ENCODE measurements at places on chromosomes 2 and 18.

DNA sequence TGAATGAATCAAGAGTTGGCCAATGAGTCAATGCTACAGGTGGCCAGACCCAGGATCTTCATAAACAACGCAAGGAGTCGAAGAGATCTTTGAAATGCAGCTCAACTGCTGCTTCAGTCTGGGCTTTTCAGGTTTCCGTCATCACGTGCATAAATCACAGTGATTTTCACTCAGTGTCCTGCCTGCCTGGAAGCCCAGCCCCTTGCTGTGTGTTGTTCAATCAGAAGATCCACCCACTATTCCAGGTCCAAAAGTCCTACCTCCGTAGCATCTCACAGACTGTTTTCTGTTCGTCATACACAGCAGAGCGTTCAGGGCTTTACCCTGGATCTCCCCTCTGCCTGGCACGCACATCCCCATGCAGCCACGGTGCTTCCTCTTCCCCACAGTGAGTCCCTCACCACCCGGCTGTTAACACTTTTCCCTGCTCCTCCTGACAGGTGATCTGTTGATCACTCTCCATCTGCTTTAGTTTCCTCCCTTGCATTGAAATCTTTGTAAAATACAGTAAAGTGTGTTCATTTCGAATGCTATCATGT, 216.3 kb downstream of the MYT1L start:
- no peak for DNase-seq

- DNase-seq = no peak
These were observed 155.7 kb downstream of the CELF4 start for GRCh38 chr18:37409878-37410277.

GRCh38 chr2:167863377-167863776, 384.0 kb downstream of the STK39 start:
- DNase-seq = no peak

GRCh38 chr2:200050921-200051610, 95.7 kb downstream of the MAIP1 start:
- no peak for DNase-seq

DNA sequence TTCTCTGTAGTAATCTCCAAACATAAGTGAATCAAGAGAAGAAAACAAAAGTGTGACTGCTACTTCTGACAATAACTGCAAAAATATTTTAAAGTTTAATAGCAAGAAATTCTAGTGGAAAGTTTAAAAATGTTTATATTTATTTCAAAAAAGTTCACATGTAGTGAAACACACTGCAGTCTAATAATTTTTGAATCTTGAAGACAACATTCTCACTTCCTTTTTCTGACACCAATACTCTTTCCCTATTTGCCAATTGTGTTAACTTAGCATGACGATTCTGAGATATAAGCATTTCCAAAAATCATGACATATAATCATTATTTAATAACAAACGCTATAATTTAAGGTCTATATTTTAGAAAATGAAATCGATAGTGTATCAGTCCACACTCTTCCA, 429.1 kb upstream of the PKDCC start:
- DNase-seq = no peak

DNA sequence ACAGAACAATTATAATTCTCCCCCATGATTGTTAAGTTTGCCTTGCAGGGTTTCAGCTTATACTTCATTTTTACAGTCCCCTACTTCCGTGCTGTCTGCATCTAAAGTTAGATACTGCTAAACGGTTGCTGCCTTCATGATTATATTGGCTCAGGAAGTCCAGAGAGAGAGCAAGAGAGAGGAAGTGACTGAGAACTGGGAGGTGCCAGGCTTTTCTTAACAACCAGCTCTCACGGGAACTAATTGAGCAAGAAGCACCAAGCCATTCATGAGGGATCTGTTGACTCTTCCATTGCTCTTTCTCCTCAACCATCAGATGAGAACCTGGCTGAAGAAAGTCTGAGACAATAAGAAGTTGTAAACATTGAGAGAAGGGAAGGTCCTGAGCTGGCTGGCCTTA, 125.5 kb upstream of the SIX2 start:
- no peak for DNase-seq

DNA sequence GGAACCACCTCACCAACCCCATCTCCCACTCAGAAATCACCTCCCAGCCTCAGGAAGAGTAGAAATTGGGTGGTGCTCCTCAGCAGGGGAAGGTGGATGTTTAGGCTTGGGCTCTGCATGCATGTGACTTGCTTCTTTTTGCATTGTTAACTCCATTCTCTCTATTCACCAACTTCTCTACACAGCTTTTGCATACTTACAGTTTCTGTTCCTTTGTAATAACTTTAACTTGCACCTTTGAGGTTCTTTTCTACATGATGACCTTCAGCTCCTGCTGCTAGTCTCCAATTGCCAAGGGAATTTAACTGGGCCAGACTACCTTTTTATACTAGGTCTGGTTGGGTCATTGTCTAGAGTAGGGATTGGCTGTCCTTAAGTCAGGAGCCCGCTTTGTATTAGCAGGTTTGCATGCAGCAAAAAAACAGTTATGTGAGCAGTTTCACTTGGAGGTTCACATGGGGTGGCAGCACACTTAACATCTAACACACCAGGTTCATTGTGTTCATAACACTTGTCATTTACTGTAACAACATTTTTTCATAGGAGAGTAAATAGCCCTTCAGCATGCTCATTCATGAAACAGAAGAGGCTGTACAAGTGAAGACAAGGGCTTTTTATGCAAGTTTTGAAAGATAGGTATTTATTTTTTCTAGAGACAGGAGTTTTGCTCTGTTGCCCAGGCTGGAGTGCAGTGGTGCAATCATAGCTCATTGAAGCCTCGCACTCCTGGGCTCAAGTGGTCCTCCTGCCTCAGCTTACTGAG, 12.0 kb downstream of the MRPL35 start:
- no peak for DNase-seq

DNA sequence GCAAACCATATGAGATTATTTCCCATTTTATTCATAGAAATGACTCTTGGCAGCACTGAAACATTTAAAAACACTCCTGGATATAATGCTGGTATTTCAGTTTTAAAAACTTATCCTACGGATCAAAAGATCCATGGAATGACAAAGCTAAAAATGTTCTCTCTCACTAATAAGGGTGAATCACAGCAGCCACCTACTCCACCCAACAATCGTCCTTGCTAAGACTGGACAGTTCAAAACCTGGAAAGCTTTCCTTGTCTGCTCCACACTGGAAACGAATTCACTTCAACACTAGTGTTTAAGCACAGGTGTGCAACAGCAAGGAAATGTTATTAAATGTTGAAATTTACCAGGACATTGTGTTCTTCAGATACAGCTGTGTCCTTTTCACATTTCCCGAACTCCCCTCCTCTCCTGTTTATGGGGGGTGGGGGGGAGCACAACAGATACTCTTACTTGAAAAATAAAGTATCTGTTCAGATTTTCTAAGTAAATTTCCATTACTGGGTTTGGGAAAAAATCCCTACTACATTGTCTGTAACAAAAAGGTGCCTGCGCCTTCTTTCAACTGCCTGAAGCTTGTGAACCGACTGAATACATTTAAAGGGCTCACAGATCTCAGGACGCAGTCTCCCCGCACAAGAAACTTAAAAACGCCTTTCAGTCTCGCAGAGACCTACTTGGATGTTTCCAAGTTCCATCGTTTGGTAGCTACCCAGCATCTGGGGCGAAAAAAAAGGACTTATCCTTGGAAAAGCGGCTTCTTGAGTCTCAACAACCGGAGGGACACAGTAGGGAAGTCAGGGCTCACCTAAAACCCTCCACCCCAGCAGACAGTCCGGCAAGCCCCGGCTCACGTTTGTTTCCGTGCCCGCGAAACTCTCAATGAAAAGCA, 1.3 kb downstream of the YWHAQ start:
- DNase-seq = no peak

GRCh38 chr2:8355102-8355859, 326.6 kb upstream of the ID2 start:
- no peak for DNase-seq

GRCh38 chr2:32498306-32498705, 129.5 kb upstream of the TTC27 start:
- DNase-seq = no peak

GRCh38 chr2:10159581-10160131, 37.1 kb downstream of the RRM2 start:
- no peak for DNase-seq

- no peak for DNase-seq
These were observed 63.4 kb downstream of the LYPD1 start for GRCh38 chr2:132606649-132607048.

GRCh38 chr2:239589833-239590232, 189.0 kb upstream of the HDAC4 start:
- no peak for DNase-seq

DNA sequence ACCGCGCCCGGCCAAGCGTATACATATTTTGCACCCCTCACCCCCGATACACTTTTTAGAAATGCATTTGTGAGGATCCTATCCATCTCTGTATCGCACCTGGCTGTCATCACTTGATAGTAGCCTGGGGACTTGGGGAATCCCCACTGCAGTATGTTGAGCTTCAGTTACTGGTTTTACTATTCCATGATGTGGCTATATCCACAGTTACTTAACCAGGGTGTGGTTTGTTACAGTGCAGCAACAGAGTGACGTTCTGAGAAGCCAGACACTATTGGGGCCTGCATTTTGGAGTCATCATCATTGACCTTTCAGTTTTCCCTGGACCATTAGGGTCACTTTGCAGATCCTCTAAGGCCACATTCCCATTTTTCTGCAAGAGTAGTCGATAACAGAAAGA, 212.7 kb downstream of the AGAP1 start:
- no peak for DNase-seq

DNA sequence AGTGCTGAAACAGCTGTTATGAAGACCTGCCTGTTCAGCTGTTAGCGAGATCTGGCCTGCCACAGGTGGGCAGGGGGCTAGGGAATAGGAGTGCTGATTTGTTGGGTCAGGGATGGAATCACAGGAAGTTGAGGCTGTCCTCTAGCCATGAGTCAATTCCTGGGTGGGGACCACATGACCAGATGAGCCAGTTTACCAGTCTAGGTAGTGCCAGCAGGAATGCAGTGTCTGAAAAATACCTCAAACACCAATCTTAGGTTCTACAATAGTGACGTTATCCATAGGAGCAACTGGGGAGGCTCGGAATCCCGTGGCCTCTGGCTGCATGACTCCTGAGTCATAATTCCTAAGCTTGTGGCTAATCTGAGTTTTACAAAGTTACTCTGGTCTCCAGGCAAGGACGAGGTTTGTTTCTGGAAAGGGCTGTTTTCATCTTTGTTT, 44.9 kb downstream of the DYSF start:
- DNase-seq = no peak

- DNase-seq = no peak
These were observed 98.9 kb upstream of the EPAS1 start for GRCh38 chr2:46198164-46198883.

GRCh38 chr2:191653667-191654391, 24.1 kb upstream of the NABP1 start:
- no peak for DNase-seq

DNA sequence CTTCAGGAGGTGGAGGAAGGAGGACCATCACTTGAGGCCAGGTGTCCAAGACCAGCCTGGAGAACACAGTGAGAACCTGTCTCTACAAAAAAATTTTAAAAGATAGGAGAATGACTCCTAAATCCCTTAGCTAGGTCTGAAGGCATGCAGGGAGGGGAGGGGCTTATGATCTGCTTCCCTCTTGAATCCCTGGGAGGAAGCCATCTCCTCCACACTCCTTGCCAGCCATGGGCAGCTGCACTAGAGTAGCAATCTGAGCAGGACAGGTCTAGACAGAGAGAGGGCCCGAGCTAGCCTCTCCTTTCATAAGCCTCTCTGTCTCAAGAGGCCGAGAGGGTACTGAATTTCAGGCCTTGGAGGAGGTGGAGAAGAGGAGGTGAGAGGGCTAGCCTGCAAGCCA, 42.5 kb downstream of the DAPL1 start:
- no peak for DNase-seq

GRCh38 chr18:79326413-79327198, 69.1 kb upstream of the NFATC1 start:
- DNase-seq = no peak

DNA sequence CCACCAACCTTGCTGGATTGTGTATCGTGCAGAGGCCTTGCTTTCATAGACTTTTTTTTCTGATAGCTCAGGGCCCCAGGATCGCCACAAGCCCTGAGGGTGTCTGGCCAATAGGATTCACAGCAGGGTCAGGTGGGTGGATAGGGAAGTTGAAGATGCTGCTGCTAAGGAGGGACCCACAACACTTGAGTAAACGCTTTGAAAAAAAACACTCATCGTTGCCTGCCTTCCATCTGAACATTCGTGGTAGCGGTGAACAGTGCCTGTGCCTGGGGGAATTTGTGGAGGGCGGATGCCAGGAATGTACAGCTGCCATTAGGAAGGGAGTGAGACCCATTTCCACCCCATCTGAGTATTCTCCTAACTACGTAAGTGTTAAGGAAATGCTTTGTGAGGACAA, 104.6 kb upstream of the TPO start:
- DNase-seq = no peak

GRCh38 chr2:128452024-128452411, 133.3 kb upstream of the HS6ST1 start:
- DNase-seq = no peak

DNA sequence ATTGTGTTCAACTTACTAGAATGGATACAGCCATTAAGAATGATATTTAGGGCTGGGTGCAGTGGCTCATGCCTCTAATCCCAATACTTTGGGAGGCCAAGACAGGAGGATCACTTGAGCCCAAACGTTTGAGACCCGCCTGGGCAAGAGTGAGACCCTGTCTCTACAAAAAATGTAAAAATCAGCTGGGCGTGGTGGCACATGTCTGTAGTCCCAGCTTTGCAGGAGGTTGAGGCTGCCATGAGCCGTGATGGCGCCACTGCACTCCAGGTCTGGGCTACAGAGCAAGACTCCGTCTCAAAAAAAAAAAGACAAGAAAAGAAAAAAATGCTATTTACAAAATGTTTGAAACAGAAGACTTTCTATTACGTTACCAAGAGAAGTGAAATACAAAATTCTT, 30.0 kb downstream of the REEP1 start:
- DNase-seq = no peak

DNA sequence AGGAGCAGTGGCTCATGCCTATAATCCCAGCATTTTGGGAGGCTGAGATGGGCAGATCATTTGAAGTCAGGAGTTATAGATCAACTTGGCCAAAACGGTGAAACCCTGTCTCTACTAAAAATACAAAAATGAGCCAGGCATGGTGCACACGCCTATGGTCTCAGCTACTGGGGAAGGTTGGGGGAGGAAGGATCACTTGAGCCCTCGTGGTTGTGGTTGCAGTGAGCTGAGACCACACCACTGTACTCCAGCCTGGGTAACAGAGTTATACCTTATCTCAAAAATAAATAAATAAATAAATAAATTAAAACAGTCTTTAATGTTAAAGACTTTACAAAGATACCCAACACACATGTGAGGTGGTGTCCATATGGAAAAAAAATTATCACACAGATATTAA, 134.0 kb downstream of the C2orf74 start:
- DNase-seq = no peak
